ENCODE measurements at places on chromosomes 5 and 9.

DNA sequence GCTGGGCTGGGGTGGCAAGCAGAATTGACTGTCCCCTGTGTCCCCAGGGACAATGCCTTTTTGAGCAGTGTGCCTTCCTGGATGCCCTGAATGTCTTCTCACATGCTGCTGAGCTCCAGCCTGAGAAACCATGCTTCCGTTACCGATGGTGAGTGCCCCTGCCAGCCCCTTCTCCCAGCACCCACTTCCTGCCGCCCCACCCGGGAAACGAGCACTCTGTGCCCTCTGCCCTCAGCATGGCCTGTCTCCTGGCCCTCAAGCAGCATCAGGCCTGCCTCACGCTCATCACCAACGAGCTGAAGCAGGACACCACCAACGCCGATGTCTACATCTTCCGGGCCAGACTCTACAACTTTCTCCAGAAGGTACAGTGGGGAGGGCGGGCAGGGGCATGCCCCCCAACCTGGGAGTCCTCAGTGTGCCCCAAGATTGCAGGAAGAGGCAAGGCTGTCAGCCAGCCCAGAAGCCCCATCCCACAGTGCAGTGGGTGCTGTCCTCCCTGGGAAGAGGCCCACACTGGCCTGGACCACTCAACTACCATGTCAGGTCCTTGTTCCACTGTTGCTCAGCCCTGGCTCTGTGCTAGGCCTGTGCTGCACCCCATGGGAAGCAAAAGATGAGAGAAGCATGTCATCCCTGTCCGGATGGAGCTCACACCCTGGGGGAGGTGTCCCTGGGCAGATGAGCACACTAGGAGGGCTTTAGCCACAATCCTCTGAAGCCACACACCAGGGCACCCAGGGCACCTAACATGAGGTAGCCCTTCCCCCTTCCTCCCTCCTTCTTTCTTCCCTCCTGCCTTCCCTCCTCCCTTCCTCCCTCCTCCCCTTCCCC is 4.4 kb downstream of the TTC16 start:
- DNase-seq, result no peak

DNA sequence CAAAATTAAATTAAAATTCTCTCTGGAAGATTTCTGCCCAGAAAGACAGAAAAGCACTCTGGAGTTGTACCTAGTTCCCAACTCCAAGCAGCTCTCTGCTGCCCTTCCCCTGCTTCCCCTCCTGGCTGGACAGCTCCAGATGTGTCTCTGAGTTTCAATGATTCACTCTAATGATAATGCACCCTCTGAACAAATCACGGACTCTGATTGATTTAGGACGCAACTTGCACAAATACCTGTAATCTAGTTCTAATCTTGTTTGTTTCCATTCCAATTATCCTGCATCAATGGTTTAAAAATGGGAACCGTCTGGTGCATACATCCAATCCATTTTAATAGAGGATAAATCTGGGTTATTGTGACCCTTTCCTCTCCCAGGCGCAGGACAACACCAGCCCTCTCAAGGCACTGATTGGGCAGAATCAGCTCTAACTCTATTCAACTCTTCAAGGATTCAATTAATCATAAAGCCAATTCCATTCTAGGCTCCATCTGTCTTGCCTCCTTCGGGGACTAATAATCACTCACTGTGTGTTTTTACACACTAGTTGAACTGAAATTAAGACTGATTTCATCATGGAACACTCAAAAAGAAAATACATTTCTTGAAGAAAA is 111.2 kb upstream of the LRRTM2 start:
- DNase-seq, result no peak

DNA sequence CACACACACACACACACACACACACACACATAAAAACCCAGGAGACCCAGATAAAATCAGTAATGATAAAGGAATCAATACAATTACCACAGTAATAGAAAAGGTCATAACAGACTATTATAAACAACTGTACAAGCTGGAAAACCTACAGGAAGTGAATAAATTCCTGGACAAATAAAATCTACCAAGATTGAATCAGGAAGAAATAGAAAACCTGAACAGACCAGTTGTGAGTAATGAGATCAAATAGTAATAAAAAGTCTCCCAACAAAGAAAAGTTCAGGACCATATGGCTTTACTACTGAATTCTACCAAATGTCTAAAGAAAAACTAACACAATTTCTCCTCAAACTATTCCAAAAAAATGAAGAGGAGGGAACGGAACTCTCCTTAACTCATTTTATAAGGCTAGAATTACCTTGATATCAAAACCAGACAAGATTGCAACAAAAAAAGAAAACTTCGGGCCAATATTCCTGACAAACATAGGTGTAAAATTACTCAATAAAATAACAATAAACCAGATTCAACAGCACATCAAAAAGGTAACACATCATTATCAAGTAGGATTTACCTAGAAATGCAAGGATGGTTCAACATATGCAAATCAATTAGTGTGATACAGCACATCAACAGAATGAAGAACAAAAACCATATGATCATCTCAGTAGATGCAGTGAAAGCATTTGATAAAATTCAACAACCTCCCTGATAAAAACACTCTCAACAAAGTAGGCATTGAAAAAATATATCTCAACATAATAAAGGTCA is 325.2 kb upstream of the POU5F2 start:
- DNase-seq, result no peak

- no peak for DNase-seq
These were observed 50.2 kb downstream of the MED10 start for GRCh38 chr5:6328173-6328572.

GRCh38 chr5:108432024-108432423 is 50.1 kb upstream of the FBXL17 start:
- no peak for DNase-seq

DNA sequence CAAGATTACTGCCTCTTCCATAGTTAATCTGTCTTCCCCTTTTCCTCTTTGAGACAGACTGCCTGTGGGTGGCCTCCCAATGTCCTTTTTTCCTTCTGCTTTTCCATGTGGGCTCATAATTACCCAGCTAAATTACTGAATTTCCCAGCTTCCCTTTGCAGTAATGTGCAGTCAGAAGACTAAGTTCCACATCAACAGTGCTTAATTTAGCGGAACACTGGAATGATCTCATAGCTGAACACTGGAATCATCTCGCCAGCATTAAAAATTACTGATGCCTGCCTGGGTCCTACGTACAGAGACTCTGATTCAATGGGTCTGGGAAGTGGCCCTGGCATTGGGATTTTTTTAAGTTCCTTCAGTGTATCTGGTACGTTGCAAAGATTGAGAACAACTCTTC is 84.3 kb downstream of the DNAH5 start:
- no peak for DNase-seq

DNA sequence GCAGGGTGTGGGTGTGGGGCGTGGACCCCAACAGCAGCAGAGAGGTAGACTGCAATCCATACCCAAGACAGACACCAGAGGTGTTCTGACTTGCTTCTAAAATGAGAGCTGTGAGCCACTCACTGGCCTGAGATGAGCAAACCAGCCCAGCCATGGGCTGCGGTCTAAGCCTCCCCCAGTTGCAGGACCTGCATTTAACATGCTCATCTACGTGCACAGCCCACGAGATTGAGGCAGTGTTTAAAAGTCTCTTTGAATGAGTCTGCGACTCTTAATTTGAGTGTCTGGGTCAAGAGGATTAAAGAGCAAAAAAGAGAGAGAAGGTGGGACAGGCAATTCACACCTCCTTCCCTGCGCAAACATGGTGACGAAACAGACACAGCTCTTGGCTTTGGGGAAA is 5.9 kb downstream of the SURF4 start:
- no peak for DNase-seq

All from left hindlimb (tissue), 1 donor.